ENCODE measurements at places on chromosomes 2 and 18.

- no peak for DNase-seq
Measured at GRCh38 chr2:82752396-82752795, 1706.7 kb downstream of the SUCLG1 start.

DNA sequence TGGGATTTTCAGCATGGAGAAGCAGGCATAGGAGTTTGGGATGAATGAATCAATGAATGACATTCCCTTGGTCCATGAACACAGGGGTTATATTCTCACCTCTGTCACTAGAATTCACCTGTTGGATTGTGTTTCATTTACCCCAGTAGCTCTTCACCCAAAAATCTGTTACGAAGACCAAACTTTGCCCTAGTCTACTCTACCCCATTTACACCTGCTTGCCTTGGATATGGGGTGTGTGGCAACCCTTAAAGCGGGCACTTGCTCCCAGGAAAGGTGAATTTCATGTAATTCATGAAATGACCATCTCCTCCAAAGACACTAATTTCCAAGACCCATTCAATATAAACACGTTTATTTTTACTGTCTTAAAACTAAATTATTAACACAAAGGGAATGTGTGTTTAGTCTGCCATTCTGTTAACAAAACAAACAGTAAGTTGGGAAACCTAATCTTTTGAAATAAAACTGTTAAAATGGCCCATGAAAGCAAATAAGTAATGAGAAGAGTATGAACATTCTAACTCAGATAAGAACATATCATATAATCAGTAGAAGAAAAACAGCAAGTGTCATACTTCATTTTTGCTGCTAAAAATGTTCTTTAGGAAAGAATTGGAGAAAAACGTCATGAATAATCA is 268.0 kb downstream of the NAPG start:
- DNase-seq: no peak

DNA sequence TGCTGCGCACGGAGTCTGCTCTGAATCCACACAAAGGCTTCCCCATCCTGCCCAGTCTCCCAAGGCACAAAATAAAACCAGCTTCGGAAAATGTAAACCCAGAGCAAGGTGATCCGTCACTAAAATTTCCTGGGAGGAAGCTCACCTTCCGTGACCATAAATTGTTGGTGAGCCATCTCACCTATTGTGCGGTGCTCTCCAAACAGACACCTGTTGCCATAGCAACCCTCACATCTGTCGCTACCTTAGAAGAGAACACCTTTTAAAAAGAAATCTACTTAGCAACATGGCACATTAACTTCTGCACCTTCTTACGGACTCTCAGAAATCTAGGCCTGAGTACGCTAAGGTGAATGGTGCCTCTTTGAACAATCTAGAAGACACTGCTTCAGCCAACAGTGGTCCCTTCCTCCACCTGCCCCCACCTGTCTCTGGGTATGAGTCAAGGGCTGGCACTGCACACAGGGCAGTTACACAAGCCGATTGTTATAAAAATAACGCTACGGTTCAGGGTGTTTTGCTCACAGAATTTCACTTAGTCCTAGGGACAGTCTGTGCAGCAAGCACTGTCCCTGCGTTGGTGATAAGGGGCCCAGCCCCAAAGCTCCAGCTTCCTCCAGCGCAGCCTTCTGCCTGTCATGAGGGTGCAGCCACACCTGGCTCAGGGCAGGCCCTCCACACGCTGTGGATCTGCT is 114.9 kb upstream of the ID2 start:
- DNase-seq: no peak

DNA sequence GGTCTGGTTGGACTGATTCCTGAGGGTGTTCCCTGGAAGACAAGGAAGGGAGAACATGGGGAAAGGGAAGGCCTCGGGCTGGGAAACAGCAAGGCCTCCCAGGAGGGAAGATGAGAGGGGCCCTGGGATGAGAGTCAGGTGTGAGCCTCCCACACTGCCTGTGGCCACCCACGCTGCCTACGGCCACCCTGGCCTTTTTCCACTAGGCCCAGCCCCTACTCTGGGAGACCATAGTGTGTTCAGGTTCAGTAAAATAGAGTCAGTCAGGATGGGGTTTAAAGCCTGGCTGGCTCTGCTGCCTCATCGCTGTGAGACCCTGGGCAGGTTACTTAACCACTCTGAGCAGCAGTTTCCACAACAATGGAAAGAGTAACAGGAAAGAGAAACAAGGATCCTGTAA is 47.7 kb upstream of the MAL start:
- DNase-seq: no peak

DNA sequence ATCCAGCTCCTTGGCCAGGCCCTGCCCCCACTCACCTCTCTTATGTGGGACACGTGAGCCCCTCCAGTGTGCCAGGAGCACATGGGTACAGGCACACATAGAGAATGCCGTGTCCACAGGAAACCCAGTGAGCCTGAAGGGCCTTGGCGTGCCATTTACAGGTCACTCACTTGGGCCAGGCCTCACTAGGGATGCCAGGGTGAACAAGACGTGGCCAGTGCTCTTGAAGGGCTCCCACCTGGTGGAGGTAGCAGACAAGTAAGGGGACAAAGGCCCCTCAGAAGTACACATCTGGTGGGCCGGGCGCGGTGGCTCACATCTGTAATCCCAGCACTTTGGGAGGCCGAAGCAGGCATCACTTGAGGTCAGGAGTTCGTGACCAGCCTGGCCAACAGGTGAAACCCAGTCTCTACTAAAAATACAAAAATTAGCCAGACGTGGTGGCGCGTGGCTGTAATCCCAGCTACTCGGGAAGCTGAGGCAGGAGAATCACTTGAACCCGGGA is 15.1 kb upstream of the C1QL2 start:
- DNase-seq: no peak

DNA sequence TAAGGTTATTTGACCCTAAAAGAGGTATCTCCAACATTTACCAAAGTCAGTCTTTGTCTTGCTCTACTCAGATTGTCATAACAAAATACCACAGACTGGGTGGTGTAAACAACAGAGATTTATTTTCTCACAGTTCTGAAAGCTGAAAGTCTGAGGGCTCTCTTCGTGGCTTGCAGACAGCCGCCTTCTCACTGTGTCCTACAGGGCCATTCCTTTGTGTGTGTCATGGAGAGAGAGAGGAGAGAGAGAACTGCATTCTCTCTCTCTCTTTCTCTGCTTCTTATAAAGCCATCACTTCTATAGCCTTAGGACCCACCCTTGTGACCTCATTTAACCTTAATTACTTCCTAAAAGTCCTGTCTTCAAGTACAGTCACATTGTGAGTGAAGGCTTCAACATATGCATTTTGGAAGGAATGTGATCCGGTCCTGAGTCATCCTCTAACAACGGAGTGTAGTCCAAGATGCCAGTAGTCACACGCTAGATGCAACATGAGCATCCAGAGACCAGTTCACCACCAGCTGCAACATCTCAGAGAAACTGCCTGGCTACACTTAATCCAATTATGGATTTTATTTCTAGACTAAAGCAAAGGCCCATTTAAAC is 130.2 kb downstream of the CD226 start:
- DNase-seq: no peak

DNA sequence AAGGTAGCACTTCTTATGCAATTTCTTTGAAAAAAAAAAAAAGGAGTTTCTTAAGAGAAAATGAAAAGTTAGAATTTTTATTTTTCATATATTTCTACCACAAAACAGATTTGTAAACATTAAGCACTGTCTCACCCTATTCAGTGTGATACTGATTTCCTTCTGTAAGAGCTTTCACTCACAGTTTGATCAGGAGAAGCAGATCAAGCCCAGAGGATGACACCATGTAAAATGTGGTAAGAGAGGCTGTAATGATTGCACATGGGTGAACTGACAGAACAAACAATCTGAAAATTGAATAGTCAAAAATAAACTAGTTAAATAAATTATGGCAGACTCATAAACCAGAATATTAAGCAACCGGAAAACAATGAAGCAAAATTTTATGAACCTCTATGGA is 54.5 kb downstream of the MEMO1 start:
- DNase-seq: no peak

- no peak for DNase-seq
Measured at GRCh38 chr2:19176977-19177376, 181.4 kb downstream of the OSR1 start.

DNA sequence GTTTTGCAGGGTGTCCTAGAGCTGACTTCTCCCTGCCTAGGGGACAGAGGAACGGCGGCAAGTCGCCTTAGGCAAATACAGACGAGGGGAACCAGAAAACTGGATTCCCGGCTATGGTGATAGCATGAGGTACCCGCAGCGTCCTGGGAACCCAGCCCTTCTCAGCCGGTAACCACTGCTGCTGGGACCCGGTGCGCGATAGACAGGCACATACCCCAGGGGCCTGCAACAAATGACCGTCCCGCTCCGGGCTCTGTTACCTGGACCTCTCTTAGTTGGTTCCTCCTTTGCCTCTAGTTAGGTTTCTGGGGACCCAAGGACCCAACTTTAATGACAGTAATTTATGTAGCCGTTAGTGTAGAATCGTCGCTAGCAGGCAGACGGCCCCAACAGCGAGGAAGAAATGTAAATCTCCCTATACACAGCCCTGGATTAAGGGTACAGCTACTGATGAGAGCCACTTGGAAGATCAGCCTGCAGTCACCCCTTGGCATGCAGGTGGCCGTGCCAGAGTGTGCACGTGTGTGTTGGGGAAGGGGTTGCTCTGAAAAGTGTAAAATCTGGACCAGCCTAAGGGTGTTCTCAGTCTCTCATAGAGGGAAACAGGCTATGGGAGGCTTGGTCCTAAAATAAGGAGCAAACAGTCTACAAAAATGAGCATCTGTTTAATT is 819 bp upstream of the SERPINE2 start:
- DNase-seq: no peak

DNA sequence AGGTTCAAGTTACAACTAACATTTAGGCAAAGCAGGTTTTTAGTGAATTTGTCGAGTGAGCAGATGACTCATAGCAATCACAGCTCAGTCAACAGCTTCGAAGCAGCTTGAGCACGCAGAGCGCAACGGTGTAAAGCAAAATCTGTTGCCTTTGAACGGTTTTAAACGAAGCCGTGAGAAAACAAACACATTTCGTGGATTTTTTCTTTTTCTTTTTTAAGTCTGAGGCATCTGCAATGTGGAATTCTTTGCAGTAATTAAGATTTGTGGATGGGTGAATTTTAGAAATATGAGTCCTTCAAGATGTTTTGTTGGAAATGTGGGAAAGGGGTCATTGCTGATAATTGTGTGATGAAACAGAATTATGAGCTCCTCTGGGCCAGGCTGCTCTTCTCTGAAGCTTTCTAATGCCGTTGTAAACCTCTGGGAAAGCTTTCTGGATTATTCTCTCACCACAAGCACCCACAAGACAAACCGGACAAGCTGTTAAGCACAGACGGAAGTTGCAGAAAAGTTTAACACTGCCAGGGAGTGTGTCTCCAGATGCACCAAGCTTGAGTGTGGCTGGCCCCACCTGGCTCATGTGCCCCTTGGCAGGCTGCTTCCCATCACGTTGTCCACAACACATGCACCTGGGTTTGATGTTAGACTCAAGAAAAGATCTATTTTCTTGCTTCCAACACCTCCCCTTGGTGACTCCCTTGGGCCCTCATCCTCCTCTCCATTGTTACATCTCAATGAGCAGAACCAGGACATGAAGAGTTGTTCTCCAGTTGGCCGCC is 224.7 kb downstream of the ACKR3 start:
- peak; percentile 46 for DNase-seq

GRCh38 chr2:48886919-48887318 is 131.4 kb upstream of the LHCGR start:
- DNase-seq: no peak

DNA sequence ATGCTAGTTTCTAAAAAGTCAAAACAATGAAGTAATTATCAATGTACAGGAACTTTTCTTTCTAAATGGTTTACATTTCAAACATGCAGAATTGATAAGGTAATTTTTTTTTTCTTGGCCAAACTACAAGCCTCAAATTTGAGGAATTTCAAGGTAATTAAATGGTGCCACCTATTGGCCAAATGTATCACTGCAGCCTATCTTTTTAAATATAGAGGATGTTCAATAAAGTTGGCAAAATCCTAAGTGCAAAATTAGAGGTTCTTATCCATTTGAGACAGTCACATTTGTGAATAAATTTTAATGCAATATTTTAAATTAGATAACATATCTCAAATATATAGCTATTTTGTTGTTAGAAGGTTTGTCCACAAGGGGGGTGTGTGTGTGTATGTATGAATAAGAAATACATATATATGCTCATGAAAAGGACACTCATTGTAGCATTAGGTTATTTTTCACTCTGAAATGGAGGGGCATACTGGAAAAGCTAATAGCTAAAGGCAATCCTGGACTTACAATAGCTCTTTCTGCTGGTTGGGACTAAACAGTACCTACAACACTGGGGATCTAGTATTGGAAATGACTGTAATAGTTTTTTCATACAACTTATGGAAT is 26.2 kb downstream of the MMADHC start:
- peak; percentile 26 for DNase-seq

GRCh38 chr2:33214436-33214835 is 262.0 kb upstream of the RASGRP3 start:
- no peak for DNase-seq

DNA sequence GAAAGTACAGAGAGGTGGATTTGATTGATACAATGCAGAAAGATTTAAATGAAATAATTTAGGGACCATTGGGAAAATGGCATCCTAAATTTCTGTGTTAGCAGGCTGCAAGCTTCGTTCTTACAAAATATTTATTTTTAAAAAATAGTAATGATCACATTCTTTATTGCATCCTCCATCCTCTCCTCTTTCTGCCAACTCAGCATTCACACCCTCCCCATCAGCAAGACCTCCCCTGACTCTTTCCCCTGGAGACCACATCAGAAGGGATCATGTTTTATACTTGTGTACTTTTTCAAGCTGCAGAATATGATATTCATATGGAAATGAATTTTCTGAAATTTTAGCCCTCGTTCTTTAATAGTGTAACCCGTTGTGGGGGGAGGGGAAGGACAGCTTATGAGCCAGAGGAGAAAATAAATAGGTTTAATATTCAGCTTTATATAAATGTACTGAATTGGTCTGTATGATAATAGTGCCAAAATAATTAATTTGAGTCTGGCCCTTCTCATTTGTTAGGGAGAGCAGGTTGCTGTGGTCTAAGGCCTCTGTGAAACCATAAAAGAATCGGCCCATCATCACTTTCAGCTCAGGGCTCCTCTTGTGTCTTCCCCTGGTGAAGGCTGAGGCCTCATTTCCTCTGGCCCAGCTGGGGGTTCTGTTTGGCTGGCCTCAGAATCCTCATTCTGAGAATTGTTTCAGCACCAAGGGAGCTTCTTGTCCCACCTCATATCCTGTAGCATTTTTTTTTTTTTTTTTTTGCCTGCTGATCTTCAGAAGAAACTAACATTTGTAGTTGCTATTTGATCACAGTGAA is 330.8 kb downstream of the TXNL1 start:
- no peak for DNase-seq
